ENCODE measurements at places on chromosomes 7 and 10. TPM values are rescaled to one million over a fixed set of nuclear protein-coding genes. Genes with fewer than 3 reads are reported as not detected.

Gene CYP2W1
- not detected for total RNA-seq

Gene FAM221A
- 5.0 TPM for total RNA-seq

Gene LRRC72
- total RNA-seq: not detected

Gene ZNRF2
- 5.5 TPM for total RNA-seq

Gene SPDYE2
- total RNA-seq: not detected

Gene MACROH2A2
- total RNA-seq: 0.36 TPM

Gene PSAP
- total RNA-seq: 907 TPM

Gene CLRN3
- 0.09 TPM for total RNA-seq

Gene NPSR1
- total RNA-seq: not detected

Gene SPRN
- under 0.01 TPM for total RNA-seq

Gene WNT16
- not detected for total RNA-seq

Gene CALCR
- not detected for total RNA-seq

Gene SPDYE9
- total RNA-seq: not detected

Gene TLX1
- total RNA-seq: not detected

Gene TSPAN15
- 48.3 TPM for total RNA-seq

Gene ZFYVE27
- 21.4 TPM for total RNA-seq

Gene ZNF679
- not detected for total RNA-seq

Gene DDC
- not detected for total RNA-seq
